ENCODE measurements at places on chromosomes 6 and 20.
A peak's percentile ranks its signal among the peaks of the same experiment; 100 is the strongest.

- DNase-seq: no peak
Observed at GRCh38 chr20:19492687-19493336, 265.2 kb upstream of the RIN2 start.

DNA sequence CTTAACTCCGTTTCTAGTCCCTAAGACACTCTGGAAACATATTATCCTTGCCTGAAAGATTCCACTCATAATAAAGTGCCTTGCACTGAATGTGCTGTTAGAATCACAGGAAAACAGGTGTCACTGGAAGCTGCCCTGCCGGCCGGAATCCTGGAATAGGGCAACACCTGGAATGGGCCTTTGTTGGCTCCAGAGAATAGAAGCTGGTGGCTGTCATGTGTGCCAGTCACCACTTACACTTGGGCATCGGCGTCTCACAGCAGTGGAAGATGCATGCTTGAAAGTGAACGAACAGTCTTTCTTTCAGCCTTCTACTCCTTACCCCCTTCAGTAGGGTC lies 90.8 kb upstream of the AFDN start:
- no peak for DNase-seq

GRCh38 chr20:44171775-44172571 lies 15.0 kb downstream of the JPH2 start:
- no peak for DNase-seq

DNA sequence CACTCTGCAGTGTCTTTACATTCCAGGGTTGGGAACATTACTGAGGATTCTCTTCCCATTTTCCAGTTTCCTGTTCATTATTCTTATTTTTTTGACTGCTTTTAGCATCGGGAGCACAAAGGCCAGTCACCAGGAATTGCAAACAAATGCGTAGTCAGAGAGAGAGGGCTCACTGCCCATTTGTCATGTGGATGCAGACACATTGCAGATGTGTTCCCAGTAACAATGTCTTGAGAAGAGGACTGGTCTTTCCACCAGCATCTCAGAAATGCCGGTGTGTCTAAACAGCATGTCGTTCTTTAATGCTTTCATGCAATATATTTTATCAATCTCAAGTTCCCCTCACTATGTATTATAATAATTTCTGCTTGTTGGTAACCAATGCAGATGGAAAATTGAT lies 952 bp upstream of the TAAR6 start:
- no peak for DNase-seq

DNA sequence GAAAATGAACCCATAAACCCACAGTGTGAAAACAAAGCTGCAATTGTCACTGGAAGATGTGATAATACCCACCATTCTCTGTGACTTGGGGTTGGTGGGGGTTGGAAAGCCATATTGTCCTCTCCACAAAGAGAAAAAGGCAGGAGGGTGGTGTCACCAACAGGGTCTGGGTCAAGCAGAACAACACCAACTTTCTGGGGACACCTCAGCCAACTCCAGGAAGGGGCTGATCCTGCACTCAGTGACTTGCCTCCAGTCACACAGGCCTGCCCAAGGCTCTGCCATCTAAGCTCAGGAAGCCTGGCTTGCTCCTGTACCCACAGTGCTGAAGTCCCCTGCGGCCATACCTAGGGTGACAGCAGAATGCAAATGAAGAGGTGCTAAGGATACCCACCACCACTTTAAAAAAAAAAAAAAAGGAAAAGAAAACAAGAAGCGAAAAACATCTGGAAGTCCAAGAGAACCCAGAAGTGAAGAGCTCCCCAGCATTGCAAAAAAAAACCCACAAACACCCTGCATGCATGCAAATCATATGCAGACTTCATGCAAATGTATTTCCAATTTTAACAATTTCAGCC lies 110.6 kb downstream of the PREX1 start:
- no peak for DNase-seq

DNA sequence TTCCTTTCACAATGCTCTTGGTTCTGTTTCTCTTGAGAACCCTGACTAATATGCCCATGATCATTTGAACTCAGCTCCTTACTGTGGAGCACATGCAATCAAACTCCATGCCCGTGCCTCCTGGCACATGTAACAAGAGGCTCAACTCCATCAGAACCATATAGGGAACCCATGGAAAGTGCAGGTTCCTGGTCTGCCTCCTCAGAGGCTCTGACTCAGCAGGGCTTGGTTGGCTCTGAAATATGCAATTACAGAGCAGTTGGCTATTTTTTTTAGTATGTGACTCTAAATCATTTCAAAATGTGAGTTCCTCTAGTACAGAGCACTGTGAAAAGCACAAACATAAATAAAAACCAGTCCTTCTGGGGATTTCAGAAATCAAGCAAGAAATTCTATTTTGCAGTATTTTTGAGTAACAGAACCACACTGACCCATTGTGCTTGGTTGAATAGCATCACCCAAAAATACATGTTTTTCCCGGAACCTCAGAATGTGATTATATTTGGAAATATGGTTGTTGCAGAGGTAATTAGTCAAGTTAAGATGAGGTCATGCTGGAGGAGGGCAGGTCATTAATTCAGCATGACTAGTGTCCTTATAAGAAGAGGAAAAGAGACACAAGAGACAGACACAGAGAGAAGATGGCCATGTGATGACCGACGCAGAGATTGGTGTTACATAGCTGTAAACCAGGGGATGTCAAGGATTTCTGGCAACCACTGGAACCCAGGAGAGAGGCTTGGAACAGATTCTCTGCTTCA lies 13.2 kb upstream of the MAP3K4 start:
- DNase-seq: peak; percentile 80

DNA sequence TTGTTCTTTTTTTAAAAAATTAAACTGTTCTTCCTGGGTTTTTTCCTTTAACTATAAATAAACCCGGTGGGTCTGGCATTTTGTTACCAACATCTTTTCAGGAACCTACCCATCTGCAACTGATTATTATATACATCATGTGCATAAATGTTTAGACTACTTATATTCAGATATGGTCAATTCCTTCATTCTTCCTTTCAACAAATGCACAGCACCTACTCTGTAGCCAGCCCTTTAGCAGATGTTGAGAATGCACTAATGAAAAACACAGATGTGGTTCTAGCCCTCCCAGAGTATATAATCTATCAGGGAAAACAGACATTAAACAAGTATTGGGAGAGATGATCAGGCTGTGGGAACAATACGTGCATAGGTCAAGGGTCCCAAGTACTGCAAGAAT lies 237.1 kb downstream of the UST start:
- no peak for DNase-seq

- DNase-seq: no peak
Observed at GRCh38 chr6:85569323-85569722, 24.3 kb downstream of the SNX14 start.

DNA sequence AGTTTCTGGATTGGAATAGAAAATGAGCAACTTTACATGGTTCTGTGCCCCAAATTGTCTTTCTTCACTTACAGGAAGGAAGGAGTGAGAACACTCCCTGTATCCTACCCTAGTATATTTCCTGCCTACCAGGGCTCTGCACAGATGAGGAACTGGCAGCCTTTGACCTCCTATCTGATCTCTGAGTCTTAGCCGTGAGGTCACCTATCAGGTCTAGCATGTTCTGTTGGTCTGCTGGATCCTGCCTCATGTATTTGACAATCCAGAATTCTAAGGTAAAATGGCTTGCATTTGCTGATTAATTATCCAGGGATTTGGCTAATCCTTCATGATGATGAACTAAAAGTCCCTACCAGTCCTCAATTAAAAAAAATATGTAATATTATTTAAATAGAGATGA lies 35.0 kb upstream of the TRAM2 start:
- no peak for DNase-seq

- peak; percentile 97 for DNase-seq
Observed at GRCh38 chr6:149897015-149897697, 757 bp downstream of the RAET1E start.

DNA sequence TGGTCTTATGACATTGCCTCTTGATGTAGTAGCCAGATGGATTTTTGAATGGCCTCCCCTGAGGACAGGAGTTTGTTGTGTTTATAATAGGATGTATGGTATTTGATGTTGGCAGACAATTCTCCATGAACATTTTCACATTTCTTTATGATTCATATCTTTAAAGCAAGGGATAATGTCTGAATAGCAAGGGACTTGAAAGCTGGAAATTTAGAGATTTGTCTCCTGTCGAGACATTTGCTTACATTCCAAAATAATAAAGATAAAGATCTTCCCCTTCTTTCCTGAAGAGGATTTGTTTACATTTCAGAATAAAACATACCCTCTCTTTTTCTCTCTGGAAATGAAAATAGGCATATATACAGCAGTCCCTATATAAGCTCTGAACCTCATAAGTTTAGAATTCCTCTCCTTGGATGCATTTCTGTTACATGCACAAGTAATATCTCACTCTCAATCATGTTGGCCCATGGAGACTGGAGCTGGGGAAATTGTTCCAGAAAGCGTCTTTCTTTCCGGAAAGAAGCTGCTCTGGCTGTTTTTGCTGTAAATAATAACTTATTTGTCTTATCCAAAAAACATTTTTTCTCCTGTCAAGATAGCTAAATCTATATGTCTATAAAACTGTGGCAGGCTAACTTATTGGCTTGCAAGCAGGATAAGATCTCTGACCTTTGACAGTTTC lies 42.5 kb upstream of the ASCC3 start:
- no peak for DNase-seq

DNA sequence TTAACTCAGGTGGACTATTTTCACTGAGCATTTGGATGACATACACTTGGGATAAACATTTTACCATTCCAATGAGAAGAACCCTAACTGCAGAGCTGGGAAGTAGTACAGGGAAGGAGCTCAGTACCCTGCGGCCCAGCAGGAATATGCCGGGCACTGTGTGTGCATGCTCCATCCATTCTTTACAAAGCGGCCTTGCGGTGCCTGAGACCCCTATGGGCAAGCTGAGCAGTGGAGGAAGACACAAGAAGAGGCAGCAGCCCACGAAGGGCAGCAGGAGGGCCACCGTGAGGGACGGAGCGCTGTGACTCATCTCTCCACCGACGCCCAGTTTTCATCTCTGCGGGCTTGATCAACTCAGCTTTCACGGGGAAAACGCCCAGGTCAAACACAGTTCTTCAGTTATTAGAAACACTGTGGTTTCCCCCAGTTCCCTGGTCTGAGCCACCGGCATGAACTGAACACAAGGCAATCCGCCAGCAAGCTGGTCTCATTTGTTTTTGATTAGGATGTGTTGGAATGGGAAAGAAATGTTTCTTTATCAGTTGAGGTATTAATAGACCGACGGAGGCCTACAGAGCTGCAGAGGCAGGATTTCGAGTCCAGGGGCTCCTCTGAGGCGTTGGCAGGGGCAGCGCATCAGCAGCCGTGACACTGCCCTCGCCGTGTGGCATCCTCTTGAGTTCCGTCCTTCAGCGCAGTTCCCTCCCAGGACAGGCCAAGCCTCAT lies 44.9 kb downstream of the IRF4 start:
- no peak for DNase-seq

DNA sequence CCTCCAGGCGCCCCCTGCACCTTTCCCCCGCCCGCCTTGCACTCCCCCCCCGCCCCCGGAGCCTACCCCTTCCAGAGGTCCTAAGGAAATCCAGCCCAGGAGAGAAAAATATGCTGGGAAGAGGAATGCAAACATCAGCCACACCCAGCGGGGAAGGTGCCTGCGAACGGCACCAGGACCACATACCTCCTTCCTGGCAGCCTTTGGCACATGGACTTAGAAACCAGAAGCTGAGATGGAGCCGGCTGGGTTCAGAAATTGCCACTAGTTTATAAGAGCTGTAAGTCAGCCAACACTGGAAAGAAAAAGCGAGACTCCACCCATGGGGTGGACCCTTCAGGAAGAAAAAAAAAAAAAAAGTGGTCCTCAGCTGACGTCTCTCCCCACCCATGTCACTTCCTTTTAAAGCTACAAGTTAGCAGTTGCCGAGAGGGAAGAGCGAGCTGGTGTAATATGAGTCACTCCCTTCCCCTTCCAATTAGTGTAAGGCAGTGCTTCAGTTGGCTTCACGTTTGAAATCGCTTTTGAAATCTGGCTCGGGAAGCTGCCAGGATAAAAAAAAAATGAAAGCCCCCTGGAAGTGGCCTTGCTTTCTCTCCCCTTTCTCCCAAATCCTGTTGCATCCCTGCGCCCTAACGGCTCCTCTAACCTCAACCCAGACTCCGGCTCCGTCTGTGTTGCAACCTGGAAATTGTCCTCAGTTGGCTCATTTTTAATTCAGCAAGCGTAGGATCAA lies at the start of gene AGPAT4:
Gene AGPAT4, minus strand, starts transcription at position 310 of the 736 bp plus-strand sequence. CDS start 41,848 bp downstream, outside the sequence.
- peak; percentile 93 for DNase-seq

- DNase-seq: no peak
Observed at GRCh38 chr6:97150932-97151331, 132.1 kb downstream of the MMS22L start.

DNA sequence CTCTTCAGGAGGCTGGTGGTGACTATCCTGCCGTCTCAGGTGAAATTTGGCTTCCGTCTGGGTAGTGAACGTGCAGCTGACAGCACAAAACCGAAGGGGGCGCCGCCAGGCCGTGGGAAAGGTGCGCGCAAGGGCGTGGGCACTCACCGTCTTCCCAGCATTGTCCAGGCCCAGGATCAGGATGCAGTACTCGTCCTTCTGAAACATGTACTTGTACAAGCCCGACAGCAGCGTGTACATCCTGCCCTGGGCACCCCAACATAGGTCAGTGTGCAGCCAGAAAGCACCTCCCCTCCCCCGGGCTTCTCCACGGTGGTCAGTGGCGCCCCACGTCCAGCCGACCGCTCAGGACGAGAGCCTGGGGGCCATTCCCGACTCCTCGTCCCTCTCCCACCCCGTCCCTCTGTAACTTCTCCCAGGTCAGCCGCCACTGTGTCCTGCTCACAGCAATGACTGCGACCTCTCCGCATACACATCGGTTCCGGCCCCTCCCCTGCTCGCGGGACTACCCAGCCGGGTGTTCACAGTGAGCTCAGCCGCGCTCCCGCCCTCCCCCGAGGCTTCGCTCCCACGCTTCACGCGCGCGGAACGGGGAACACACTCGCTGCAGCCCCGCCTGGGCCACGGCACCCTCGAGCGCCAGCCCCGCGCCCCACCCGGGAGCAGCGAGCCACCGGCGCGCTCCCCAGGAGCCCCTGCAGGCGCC lies 771 bp downstream of the ARFRP1 start:
- peak; percentile 97 for DNase-seq

DNA sequence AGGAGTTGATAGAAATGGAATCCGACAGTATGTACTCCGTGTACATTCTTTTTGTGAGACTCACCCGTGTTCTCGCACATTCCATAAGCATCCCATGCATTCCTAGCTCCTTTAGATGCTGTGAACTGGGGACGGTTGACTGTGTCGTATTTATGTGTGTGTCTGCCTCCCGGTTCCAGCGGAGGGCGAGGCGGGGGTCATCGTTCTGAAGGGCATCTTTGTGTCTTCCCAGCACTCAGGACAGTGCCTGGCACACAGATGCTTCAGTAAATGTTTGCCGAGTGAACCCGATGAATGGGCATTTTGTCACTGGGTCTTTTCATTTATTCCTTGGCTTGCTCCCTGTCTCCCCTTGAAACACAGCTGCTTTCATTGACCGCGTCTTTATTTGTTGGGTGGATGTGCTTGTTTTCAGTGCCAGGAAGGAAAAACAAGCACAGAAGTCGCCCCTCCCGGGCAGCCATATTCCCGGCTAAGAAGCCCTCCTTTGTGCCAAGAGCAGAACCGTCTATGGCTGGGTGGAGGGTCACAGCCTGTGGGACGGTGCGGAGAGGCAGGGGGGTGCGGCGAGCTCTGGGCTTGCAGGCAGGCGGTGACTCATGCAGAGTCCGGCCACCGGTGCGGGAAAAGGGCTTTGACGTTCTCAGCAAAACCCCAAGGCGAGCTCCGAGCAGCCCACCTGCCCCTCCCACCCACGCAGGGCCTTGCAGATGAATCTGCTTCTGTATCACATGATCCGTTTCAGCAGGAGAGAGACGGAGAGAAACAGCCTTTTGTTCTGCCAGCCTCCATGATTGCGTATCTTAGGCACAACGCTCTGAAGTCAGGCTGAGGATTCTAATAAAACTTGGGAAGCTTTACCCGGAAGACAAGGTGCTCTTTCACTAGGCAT lies 11.2 kb upstream of the PSMG4 start:
- peak; percentile 92 for DNase-seq

GRCh38 chr20:52039790-52040189 lies 151.8 kb downstream of the ZFP64 start:
- DNase-seq: no peak

All from osteoblast (primary cell).